Omental fat pad (tissue), 4 donors: ENCODE measurements at places on chromosomes 16 and 17.

DNA sequence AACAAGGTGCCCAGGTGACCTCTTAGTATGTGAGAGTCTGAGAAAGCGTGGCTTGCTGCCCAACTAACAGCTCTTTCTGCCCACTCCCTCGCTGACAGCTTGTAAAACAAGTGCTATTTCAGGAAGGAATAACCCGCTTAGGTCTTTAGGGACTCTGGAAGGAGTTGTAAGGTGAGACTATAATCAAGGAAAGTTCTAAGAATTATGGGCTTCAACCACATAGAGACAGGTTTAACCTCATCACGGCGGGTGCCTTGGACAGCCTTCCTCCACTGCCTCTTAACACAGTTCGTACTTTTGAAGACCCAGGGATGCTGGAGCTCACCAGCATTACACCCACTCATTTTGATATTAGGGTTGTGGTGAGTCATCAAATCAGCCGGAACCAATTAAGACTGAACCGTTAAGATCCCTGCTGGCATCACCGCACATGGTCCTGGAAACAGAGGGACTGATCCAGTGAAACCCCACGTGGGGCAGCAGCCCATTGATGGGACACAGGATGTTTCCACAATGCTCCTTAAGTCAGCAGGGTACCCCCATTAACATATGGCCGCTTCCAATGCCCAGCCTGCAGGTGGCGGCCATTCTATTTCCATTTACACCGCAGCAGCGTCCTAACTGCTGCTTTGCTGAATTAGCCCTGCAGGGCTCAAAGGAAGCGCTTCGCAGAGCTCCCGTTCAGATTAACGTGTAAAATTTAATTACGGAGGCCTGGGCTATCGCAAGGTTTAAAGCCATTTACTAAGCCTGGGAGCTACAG is 176.6 kb upstream of the SDK2 start:
- no peak for DNase-seq

- DNase-seq, result no peak
Observed at GRCh38 chr16:12318661-12319427, 342.3 kb downstream of the SNX29 start.

- no peak for DNase-seq
Observed at GRCh38 chr16:77443357-77444146, 8.7 kb upstream of the ADAMTS18 start.

DNA sequence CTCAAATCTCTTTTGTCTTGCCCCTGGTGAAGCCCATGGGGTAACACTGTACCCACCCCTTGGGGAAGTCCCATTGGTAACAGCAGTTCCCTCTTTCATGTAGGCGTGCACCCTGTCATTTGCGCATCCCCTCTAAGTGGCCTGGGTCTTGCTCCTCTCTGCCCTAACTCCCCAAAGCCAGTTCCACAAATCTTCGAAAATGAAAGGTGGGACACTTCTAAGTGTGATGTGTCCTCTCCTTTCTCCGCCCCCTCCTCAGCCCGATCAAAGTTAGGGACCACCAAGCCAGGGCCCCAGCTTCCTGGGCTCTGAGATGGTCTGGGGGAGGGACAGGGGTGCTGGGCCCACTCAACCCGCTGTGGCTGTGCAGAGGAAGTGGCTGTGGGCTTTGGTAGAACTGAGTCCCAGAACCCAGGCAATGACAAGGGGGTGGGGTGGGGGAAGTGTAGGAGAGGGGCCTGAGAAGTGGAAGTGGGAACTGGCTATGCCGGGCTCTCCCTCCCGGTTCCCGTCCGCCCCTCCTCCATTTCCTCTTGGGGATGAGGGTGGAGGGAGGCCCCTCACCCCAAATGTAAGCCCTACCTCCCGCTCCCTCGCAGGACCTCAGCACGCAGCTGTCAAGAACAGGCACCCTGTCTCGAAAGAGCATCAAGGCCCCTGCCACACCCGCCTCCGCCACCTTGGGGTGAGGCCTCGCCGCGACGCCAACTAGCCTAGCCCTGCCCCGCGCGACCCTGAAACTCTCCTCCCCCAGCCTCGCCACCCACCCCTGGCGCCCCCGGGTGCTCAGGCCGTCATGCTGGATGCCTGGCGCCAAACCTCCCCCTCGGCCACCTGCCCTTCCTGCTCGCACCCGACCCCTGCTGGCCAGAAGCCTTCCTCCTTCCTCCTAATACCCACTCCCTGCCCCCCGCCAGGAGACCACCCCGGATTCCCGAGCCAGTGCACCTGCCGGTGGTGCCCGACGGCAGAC is 8.7 kb downstream of the ABI3 start:
- no peak for DNase-seq

- DNase-seq, result no peak
Observed at GRCh38 chr16:20903116-20903898, 2.7 kb downstream of the LYRM1 start.

GRCh38 chr16:13959626-13960025 is 39.7 kb downstream of the ERCC4 start:
- no peak for DNase-seq

GRCh38 chr17:43634591-43635125 is 27.1 kb downstream of the MEOX1 start:
- no peak for DNase-seq

- no peak for DNase-seq
Observed at GRCh38 chr17:64063088-64063487, 42.7 kb upstream of the ICAM2 start.
